ENCODE measurements at places on chromosomes 7 and 10.

- no peak for DNase-seq
These were observed 430.4 kb downstream of the TFEC start for GRCh38 chr7:115600207-115600606.

DNA sequence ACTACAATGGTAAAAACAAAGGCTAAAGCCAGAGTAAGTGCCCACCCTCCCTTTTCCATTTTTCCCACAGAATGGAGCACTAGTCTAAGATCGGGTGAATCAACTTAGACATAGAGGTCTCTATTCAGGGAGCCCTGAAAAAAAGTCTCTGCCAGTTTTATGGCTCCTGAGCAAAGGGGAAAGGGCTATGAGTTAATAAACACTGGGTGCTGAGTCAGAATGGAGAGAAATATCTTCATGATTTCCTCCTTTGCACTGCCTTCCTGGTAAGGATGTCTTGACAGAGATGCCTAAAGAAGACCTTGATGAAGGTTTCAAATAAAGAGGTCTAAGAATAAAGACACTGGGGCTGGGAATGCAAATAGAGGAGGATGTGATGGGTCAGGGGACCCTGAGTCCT is 607.4 kb upstream of the MBL2 start:
- no peak for DNase-seq

GRCh38 chr7:1940402-1940786 is 270.3 kb downstream of the ELFN1 start:
- peak; percentile 90 for DNase-seq

DNA sequence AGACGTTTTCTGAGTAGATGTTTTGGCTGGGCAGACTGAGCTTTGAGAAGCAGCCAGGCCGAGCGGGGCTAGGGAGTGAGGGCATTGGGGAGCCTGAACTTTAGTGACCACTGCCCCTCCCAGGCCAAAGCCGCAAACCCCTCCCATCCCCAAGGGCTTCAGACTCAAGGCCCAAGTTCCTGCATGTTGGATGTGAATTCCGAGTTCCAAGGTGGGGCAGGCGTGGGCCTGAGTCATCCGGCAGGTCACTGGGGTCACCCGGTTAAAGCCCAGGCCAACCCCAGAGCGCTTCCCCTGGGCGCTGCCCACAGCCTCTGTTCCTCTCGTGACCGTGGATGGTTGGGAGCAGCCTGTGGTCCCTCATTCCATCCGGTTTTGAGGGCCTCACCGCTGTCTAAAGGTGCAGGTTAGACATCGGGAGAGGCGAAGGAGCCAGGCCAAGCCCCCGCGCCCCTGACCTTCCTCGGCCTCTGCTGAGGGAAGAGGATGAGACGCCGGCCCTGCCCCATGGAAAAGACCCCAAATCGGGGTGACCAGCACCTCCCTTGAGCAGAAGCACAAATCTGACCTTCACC is 6.9 kb upstream of the PDGFA start:
- no peak for DNase-seq

DNA sequence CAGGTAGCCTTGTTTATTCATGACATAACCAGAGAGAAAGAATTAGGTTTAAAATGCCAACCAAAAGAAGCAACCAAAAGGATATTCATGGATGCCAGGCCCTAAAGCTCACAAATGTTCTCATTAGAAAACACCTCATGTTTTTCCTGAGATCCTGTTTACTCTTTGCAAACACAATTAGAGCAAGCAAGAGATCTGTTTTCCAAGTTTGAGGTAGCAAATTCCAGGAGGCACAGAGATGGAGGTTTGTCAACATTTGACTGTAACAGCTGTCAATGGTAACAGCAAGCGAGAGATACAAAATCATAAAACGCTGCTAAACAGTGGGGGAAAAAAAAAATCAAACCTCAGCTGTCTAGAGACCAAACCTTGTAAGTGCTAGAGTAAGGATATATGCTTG is 182.2 kb downstream of the PLXDC2 start:
- no peak for DNase-seq

- peak; percentile 3 for DNase-seq
These were observed 42.7 kb downstream of the ZNF438 start for GRCh38 chr10:30988831-30989435.

DNA sequence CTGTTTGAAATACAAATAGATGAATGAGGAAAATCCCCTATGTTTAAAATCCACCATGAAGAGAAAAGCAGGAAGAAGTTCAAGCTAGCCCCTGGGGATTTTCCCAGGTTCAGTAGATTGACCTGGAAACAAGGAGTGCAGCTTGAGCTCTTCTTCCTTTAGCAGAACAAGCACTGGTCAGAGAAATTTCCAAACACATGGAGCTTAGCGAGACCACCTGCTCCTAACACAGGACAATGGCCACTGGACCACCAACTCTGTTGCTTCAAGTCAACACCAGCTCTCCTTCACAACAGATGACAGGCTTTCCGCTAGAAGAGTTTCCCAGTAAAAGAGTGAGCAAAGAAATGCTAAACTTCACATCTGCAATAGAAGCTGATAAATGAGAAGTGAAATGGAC is 9.4 kb upstream of the FBXW4 start:
- no peak for DNase-seq

- no peak for DNase-seq
These were observed 305.9 kb upstream of the MGMT start for GRCh38 chr10:129161150-129161549.

DNA sequence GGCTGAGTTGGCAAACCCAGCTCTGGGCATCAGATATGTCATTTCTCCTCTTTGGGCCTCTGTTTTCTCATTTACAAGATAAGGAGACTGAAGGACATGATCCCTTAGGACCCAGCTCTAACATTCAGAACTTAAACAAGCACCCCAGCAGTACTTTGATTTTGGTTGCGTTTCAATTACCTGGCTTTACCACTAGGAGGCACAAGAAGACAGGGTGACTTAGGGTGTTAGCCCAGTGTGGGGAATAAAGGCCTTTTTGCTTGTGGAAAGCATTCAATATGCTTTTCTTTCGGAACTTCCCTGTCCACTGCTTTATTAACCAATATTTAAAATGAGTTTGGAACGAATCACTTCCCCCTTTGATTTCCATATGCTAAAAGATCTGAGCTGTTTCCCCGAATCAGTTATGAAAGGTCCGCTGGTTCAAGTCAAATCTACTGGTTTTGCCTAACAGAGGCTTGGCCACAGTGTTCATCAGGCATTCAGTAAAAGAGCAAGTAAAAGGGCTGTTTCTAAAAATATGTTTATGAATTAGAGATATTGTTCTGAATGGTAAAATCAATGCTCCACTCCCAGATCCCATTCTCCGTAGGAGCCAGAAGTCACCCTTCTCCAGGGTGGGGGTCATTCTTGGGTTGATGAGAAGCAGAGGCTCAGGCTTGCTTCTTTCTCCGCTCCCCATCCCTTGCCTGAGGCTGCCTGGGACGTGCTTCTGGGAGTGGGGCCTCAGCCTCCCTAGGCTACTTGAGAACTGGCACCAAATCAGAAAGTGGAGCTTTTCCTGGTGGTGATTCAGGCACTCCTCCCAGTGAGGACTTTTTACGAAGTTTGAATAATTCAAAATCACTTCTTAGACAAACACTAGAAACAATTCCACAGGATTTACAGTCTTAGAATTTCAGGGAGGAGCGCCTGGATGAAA is 105.5 kb downstream of the MYOF start:
- DNase-seq: peak; percentile 72

DNA sequence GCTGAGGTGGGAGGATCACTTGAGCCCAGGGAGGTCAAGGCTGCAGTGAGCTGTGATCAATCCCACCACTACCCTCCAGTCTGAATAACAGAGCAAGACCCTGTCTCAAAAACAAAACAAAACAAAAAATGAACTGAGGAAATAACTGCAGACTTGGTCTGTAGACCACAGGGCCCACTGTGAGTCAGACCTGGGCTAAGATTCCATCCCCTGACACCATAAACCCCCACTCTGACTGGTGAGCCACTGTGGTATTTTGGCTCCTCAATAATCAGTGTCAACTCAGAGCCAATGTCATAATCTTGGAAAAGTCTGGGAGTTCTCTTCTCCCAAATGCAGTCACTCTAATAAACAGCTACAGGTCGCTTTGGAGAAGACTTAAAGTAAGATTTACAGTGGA is 24.0 kb upstream of the ERCC6 start:
- DNase-seq: no peak

DNA sequence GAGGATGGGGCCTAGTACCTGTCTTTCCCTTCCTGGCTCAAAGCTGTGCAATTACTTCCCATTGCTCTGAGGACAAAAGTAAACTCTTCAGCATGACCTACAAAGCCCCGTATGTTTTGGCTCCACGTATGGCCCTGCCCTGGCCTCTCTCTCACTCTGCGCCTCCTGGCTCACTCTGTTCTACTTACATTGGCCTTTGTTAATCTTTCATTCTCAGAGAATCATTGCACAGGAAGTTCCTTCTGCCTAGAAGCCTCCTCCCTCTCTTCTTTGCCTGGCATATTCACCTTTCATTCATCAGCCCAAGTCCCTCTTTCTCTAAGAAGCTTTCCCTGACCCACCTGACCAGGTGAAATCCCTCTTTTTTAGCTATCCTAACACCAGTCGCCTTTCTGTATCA is 23.9 kb downstream of the LIPM start:
- DNase-seq: no peak

- DNase-seq: no peak
These were observed 92.5 kb upstream of the IKZF1 start for GRCh38 chr7:50212016-50212325.

- no peak for DNase-seq
These were observed 6.0 kb downstream of the AKR1B10 start for GRCh38 chr7:134533288-134533771.

DNA sequence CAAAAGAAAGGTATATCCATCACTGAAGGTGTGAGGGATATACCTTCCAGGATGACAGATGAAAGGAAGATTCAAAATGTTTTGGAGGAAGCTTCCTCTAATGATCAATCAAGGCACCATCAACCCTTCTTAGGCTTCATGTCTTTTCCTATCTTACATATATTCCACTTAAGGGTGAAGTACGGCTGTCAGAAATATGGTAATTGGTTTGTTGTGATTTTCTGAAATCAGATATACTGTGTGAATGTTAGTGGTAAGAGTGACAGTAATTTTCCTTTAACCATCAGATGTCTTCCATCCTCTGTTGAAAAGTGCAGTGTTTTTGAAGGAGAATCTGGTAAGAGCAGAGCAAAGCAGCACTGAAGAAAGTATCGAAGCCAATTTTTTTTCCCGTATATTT is 2.8 kb upstream of the MRPS33 start:
- no peak for DNase-seq

DNA sequence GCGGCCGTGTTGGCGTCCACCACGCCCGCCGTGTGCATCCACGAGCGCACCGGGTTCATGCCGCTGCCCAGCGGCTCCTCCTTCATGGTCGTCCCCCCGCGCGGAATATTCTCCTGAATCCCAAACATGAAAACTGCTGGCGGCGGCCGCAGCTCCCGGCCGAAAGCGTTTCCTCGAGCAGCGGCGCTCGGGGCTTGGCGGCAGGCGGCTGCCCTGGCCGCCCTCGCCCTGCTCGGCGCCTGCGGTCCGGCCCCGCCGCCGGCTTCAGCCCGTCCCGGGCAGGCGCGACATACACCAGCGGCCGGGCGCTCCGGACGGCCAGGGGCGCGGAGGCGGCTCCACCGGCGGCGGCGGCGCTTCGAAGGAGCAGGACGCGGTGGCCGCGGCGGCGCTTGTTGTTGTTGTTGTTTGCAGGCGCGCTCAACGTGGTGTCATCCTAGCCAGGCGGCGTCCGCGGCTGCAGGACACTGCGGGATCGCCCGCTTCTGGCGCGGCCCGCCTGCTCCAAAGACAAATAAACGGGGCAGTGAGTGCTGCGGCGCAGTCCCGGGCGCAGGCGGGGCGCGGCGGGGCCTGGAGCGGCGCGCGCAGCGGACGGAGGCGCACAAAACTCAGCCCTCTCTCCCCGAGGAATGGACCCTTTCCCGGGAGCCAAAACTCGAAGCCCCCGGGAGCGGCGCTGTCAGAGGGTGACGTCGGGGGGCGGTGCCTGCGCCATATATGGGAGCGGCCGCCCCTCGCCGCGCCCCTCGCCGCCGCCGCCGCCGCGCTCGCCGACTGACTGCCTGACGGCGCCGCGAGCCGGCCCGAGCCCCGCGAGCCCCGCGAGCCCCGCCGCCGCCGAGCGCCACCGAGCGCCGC is at the start of gene EBF3:
Gene EBF3 (minus strand): TSS at position 634 of the 861 bp plus-strand sequence. CDS start 506 bp downstream, at position 128.
- DNase-seq: no peak

DNA sequence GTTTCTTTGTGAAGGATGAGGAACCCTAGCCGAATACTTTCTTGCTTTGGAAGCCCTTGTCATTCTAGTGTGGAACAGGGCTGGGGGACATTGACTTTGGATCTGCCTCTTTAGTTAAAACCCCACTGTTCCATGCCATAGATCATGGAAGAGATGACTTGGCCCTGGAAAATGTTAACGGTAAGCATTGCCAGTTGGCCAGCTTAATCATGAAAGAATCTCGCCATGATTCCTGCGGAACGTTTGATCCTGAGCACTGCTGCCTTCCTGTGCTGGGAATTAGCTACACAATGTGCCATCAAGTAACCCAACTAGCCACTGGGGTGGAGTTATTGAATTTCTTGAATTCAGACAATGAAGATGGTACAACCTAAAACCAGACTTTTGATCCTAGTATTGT is 177.6 kb upstream of the FZD8 start:
- no peak for DNase-seq

- DNase-seq: no peak
These were observed 25.1 kb downstream of the TMEM168 start for GRCh38 chr7:112765105-112765504.

DNA sequence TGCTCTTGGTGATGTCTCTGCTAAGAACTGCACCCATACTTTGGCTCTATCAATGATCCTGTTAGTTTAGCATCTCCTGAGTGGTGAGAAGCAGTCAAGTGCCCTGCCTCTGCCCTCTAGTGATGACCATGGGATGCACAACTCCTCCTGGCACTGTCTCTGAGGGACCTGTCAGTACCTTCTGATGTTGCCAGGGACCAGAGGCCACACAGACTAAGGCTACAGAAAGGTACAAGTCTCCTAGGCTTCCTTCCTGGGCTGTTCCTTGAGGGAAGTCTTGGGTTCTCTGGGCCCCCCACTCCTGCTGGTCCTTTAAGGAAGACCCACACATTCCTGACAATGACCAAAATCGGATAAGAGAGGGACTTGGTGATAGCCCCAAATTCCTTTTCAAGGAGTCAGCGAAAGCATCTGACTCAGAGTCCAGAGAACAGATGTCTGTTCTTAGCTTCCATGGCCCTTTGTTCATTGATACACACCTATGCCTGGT is 15.3 kb downstream of the NKX2-3 start:
- DNase-seq: peak; percentile 59

- DNase-seq: no peak
These were observed 568 bp downstream of the PRSS2 start for GRCh38 chr7:142771353-142771723.

- peak; percentile 16 for DNase-seq
These were observed 11.7 kb downstream of the PLAC9 start for GRCh38 chr10:80144067-80144695.

All from hematopoietic multipotent progenitor cell treated with erythropoietin and hydrocortisone succinate and interleukin-3 and kit ligand, for 8 days (in vitro differentiated cells).